ENCODE measurements at places on chromosomes 12 and 14. TPM values are rescaled to one million over a fixed set of nuclear protein-coding genes. Genes with fewer than 3 reads are reported as not detected.

IL22 gene
- total RNA-seq: not detected

GPR84 gene
- total RNA-seq: not detected

DLGAP5 gene
- total RNA-seq: not detected

TMEM253 gene
- total RNA-seq: not detected

DNA sequence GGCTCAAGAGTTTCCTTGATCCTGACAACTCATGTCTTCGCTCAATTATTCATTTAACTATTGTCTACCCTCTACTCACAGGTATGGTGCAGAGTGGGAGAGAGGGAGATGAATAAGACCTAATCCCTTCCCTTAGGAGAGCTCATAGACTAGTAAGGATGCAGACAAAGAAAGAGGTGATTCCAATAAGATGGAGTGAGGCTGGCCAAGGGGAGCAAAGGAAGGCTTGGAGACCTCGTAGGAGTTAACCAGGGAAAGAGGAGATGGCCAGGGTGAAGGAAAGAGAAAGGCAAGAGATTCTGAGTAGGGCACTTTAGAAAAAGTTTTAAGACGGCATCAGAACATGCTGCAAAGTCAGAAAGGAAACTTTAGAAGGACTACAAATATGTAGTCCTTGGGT is 588.5 kb downstream of the VRK1 start:
- no peak for DNase-seq

DNA sequence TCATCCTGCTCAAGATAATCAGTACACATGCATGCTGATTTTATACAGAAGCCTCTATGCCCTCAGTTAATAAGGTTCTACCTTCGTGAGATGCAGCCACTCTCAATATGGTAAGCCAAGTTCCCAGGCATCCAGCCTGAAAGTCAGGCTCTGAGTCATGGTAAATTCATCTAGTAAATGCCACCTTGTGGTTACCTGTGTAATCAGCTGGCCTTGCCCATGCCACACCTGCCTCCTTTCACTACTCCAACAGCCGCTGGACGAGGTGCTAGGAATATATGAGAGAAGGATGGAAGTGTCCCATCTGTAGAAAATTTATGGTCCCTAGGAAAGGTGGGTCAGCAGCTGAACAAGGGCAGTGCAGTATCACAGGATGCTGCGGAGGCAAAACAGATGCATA is 207.3 kb downstream of the SSPN start:
- no peak for DNase-seq

GRCh38 chr12:109166371-109166770 is 50.0 kb downstream of the ACACB start:
- no peak for DNase-seq

GRCh38 chr12:72035625-72036024 is 97.0 kb downstream of the TPH2 start:
- DNase-seq: no peak
